Progenitor cell of endocrine pancreas (in vitro differentiated cells): ENCODE measurements at places on chromosomes 7 and 10.
A peak's percentile ranks its signal among the peaks of the same experiment; 100 is the strongest.

DNA sequence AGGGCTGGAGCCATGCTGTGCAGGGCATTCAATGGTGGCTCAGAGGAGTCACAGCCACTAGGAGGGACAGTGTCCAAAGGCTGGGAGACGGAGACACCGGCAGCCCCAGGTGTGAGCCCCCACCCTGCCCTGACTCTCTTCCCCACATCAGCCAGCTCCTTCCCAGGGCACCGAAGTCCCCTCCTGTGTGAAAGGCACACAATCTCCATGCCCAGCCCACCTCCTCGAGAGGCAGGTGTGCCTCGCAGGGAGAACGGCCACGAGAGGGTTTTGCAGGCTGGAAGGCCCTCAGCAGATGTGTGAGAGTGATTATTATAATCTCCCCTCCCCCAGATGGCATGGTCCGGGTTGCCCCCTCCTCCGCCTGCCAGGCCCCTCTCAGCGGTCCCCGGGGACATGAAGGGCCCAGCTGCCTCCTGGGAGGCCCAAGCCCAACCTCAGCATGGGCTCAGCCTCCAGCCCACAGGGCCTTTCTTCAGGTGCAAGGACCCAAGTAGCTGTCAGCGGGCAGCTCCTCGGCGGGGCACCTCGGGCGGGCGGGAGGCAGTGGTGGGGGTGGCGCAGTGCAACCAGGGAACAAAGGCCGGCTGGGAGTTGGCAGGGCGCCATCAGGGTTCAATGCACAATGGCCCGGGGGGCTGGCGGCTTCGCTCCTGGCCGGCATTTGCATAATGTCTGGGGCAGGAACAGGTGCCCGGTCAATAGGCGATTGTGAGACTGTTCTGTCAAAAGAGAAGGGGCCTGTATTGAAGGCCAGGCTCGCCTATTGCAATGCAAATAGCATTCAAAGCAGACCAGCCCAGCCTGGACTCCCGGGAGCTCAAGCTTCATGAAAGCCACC is 155.3 kb upstream of the ZMIZ1 start:
- DNase-seq, result no peak

DNA sequence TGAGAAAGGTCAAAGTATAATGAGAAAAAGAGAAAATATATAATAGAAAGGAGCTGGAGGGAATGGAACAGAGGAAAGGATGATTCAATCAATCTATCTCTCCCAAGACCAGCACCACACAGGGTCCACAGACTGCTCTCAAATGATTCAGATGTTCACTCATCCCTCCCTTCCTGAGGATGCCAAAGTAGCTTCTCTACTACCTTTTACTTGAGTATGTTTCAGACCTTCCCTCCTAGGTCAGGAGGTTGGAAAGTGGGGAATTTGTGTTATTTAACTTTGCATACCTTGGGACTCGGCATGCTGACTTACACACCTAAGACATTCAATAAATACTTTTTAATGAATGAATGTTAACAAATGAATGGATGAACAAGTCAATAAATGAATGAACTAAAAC is 30.6 kb downstream of the CPVL start:
- DNase-seq, result no peak

- DNase-seq, result peak; percentile 81
These were observed 62.3 kb upstream of the LBX1 start for GRCh38 chr10:101291331-101292193.

DNA sequence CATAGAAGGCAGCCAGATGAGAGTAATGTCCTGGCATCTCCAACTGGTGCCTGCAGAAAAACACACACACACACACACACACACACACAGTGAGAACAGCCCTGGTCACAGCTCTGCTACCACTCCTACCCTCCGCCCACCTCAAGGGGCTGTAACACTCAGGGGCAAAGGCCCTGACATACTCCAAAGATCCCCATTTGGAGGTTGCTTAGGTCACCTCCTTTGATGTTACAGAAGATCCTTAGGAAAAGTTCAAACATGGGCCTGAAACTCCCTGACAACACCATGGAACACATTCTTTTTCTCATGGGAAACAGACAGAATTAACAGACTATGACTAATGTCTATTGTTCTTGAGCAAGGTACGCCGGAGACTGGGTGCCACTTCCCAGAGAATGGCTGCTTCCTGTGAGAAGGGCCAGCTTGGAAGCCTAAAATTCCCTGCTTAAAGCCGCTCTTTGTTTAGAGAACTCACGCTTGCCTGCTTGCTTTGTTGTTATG is 27.7 kb downstream of the DENND11 start:
- no peak for DNase-seq

GRCh38 chr10:87546971-87547413 is 42.3 kb downstream of the MINPP1 start:
- DNase-seq, result no peak

GRCh38 chr7:129169171-129169671 is 19.2 kb upstream of the SMO start:
- DNase-seq, result peak; percentile 44

DNA sequence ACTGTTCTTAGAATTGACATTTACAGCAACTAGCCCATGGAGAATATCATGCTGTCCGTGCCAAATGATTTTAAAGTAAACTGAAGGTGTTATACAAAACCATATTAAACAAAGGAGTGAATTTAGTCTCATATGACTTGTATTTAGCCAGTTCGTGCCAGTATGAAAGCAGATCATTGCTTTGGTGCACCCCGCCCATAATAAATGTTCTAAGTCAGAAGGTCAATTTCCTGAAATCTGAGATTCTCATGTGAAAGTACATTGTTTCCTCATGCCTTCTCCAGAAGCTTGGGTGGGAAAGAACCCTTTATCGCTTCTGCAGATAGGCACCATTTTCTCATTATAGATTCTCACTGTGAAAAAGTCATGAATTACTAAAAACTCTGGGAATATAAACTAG is 106.4 kb downstream of the CAMK1D start:
- no peak for DNase-seq

- no peak for DNase-seq
These were observed 121.2 kb downstream of the WDFY4 start for GRCh38 chr10:48805848-48806247.

DNA sequence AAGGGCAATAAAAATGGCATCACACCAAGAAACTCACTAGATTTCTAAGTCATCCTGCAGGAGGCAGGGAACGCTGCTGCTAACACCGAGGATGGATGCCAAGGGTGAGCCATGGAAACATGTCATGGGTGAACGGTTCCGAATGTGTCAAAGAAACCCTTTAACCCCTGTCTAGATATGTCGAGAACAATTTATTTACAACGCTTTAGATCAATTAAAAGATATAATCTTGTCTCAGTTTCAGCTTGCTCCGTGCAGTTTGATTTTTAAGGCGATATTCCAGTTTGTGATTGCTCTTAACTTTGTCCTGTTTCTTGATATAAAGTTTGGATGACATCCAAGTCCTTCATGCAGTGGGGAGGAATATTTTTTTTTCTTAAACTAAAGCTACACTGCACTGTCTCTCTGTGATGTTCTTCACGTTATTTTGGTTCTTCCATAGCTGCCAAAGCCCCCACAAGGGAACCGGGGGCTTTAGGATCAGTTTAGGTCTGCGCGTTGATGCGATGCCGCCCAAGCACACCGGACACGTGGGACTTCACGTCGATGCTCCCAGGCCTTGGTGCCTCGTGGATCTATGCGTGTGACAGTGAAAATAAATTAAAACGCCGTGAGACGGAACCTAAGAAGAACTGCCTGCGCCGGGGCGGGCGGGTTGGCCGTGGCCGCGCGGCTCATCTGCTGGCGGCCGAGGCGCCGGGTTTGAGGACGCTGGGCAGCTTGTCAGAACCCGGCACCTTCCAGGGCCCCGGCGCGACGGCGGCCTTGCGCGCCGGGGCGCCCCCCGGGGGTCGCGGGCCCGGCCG is 220.3 kb downstream of the PHTF2 start:
- no peak for DNase-seq

DNA sequence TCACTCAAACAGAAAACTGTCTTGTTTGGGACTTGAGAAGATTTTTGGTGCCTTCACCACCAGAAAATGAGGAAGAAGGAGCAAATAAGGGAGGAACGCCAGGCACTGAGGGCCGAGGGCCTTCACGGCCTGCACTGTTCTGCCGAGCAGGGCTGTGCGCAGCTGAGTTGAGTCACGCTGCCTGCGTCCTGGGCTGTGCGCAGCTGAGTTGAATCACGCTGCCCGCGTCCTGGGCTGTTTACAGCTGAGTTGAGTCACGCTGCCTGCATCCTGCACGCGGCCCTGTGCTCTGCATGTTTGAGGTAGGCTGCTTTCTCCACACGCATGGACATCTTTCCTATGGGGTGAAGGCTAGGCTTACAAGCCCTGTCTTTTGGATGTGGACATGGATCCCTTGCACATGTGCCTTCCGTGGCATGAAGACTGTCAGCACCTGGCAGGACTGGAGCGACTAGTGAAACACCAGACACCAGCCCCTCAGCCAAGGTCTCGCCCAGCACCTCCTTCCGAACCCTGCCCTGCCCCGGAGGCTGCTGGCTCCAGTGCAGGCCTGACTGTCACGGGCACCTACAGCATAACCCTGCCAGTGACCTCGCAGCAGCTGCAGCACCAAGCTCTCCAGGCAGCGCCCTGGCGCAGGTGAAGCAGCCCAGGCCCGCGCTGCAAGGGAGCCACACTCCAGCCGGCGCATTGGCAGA is 96.7 kb downstream of the HTR5A start:
- no peak for DNase-seq

GRCh38 chr10:108187408-108188012 is 1023.0 kb upstream of the SORCS1 start:
- DNase-seq, result no peak

GRCh38 chr10:58575491-58575890 is 62.8 kb downstream of the BICC1 start:
- no peak for DNase-seq

- DNase-seq, result no peak
These were observed 6.9 kb upstream of the CYP2E1 start for GRCh38 chr10:133520193-133520738.

- DNase-seq, result no peak
These were observed 121.2 kb upstream of the PRKCQ start for GRCh38 chr10:6701289-6701688.

GRCh38 chr10:109774121-109774440 is 149.2 kb downstream of the XPNPEP1 start:
- no peak for DNase-seq

GRCh38 chr10:129918836-129919235 is 45.2 kb downstream of the EBF3 start:
- no peak for DNase-seq

DNA sequence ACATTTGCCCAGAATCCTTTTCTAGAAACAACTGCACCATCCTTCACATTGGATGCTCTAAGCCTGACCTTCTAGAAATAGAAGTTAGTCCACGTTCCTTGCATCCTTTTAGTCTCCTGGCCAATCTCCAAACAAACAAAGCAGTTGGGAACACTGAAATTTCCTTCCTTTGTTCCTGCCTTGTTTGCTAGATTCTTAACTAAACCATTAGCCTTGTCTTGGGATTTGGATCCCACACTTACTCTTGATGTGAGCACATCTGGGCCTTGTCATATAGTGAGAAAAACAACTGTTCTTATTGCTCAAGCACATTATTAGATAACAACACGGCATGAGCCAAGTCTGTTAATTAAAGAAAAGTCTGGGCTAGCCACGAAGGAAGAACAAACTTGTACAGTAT is 319.3 kb upstream of the GHITM start:
- DNase-seq, result no peak

DNA sequence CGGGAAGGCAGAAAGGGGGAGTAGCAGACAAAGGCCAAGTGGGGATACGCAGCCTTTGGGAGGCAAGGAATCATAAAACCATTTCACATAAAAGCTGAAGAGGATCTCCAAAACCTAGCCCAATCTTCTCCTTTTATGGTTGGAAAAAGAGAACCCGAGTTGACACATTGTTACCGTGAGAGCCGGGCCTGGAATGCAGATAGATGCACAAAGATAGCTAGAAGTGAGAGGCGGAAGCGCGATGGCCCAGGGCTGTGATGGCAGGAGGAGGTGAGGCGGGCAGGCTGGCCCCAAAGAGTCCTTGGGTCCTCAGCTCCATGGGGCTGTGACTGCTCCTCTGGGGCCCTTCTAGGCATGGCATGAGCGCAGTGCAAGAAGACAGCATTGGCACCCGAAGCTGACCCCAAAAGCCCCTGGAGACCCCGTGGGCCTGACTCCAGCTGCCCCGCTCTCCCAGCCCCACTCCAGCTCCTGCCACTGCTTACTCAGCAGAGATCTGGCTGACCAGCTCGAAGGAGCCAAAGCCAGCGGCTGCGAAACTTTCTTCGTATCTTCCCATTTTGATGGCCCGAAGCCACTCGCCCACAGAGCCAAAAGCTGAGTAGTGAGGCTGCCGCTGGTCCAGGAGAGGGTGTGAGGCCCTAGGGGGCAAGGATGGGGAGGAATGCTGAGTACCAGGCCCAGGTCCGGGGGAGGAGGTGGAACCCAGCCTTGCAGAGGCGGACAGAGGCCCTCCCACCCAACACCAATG is 22.5 kb downstream of the EPHB4 start:
- no peak for DNase-seq

GRCh38 chr10:71547876-71548846 is 151.4 kb downstream of the CDH23 start:
- no peak for DNase-seq

DNA sequence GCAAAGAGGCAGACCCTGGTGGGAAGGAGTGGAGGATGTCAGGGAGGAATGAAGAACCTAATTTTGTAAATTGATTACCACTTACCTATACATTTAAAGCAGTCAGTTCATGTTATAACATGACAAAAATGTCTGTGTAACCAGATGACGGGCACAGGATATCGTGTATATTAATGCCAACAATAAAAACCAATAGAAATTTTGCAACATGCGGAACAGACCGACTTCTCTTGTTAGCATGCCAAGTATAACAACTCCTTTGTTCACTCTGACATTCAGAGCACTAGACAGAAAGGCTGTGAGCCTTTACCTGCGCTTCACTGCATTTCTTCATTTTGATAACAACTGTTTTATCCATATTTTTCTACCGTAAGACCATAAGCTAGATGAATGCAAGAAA is 29.9 kb downstream of the CDK6 start:
- no peak for DNase-seq

DNA sequence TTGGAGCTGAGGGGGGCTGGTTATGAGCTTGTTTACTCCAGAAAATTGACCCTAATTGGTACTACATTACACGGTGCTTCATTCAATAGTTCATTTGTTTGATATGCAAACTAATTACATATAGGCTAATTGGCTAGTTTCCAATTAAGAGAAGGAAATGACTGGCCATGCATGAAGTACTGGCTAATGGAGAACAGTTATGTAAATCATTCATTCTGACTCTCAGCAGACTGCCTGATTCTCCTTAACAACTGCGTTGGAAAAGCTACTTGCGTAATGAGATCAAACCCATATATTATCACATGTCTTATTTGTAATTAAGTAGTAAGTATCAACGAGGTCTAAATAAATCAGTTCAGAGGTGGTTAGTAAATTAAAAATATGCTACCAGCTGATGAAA is 81.8 kb upstream of the CTTNBP2 start:
- no peak for DNase-seq

GRCh38 chr10:130764651-130765050 is 546.9 kb downstream of the TCERG1L start:
- DNase-seq, result no peak

GRCh38 chr7:28908775-28909174 is 49.4 kb downstream of the TRIL start:
- DNase-seq, result no peak
